ENCODE measurements at places on chromosomes 4 and X.

- no peak for DNase-seq
Observed at GRCh38 chr4:161916035-161916434, 247.8 kb downstream of the FSTL5 start.

- DNase-seq, result no peak
Observed at GRCh38 chr4:98775672-98776071, 117.3 kb upstream of the TSPAN5 start.

DNA sequence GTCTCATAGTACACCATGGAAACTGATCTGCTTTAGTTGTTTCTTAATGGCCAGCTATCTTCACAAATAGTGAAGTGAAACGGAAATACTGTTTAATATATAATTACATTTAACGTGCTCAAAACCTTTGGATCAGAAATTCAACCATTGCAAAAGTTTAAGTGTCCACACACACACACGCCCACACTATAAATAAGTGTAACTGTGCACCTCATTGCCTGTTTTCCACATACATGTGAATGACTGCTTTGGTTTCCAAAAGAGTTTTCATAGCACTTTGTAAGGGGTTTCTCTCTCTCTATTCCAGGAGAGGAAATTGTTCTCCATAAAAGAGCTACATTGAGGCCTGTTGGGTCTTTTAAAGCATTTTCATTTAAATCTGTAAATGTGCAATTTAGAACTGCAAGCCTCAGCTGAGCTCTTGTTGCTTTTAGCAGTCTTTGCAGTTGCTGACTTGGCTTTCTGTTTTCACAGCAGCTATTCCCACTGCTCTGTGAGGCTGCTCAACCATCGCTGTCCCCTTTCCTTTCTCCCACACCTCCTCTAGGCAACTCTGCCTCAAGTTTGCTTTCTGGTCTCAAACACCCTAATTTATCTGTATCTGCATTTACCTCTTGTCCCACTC is 94.5 kb downstream of the RAPGEF2 start:
- no peak for DNase-seq

- no peak for DNase-seq
Observed at GRCh38 chr4:141638230-141638629, 1.8 kb downstream of the IL15 start.

DNA sequence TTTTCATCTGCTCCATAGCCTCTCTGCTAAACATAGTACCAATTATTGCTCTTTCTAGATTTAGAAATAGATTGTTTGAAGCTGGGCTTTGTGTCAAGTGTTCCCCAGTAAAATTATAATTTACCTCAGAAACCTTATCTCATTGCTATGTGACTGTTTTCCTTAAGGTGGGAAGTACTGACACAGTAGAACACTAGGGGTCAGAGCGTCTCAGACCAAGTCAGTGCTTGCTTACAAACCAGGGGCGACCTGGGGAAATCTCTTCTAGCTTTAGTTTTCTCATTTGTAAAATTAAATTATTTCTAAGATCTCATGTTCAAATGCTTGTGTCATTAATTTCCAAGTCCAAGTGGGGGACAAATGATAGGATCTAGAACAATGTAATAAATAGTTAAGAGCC is 360.4 kb downstream of the RAPGEF2 start:
- no peak for DNase-seq

DNA sequence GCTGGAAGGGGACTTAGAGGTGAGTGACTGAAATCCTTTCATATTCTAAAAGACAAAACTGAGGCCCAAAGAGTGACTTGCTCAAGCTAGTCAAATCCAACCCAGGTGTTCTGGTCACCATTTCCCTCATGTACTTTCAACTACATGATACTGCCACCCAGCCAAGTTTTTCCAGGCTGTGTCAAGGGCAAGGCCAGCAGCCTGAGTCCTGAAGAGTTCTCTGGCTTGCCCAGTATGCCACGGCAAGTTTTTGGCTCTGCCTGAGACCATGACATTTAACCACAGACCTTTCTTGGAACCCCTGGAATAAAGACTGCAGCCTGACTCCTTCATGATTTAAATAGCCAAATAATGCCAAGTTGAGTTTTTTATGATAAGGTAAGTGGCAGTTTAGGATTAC is 10.7 kb upstream of the TMEM164 start:
- DNase-seq, result no peak

- DNase-seq, result no peak
Observed at GRCh38 chr4:173746424-173746823, 216.4 kb upstream of the HAND2 start.

DNA sequence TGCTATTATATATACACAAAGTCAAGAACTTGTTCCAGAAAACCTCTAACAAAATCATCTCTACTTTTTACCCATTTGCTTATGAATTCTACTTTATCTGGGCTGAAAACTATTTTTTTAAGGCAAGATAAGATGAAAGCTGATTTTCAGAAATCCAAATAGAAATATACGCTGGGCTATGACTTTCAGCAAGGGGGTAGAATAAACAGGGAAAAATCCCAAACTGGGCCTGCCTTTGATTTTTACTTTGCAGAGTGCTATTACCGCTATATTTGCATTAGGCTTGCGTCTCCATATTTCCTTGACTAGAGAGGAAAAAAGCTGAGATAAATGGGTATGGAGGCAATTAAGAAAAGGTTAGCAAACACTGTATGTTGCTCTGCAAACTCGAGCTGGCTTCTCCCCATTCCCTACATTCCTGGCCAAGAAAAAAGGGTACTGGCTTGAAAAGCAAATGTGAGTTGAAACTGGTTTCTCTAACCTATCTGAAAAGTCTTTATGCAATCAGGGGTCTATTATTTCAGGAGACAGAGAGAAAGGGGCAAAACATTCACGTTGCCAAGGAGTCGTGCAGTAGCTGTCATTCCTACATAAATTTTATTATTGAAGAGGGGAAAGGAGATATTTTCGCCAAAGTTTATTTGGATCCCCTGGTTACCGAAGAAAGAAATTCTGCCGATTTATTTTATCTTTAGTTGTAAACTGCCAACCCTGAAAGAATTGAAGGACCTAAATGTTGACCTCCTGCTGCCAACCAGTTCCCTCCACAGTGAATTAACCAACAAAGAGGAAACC is 2.2 kb downstream of the TMEM47 start:
- no peak for DNase-seq

DNA sequence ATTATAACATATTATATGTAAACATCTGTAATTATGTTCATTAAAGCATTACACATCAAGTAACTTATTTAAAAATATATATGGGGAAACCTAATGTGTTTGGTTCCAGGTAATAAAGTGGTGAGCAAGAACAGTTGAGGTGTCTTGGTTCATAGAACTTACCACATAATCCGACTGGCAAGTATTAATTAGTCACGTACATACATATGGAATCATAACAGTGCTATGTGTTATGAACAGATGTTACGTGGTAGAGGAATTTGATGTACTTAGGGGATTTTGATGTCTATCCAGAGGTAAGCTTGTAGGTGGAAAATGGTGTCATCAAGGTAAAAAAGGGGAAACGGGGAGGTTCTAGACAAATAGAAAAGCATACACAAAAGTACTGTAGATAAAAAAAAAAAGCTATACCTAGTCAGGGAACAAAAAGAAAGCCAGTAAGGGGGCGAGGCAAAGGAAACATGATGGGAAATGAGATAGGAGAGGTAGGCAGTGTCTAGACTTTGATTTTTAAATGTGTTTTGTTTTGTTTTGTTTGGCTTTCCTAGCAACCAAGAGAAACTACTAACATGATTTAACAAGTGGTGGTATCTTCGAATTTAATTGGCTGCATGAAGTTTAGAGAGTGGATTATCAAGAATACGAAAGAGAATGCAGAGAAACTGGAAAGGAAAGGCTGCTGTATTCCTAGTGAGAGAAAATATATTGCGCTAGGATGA is 12.6 kb downstream of the DMD start:
- no peak for DNase-seq

- DNase-seq, result no peak
Observed at GRCh38 chr4:90503677-90504076, 376.5 kb downstream of the CCSER1 start.

DNA sequence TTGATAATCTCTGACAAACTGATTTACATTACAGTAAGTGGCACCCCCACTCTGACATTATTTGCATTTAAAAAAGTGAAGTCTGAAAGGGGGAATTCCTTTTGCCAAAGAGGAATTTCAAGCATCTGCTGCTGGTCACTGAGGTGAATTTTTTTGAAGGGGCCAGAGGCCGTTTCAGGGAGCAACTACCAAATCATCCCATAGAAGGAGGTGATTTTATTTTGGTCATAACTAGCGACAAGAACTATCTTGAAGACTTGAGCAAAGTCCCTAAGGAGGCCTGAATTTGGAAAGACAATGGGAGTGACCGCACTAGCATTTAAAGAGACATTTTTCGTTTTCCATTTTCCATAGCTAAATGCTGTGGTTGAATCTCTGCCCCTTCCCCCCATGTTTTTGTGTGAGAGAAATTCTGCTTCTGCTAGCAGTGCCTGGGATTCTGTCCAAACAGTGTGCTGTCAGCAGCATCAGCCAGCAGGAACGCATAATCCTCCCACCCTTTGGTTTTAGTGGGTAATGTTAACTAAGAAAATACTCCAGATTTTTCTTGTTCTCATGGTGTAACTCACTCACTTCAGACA is 110.1 kb upstream of the MED14 start:
- no peak for DNase-seq

GRCh38 chr4:103719105-103719829 is 518 bp downstream of the TACR3 start:
- no peak for DNase-seq

- no peak for DNase-seq
Observed at GRCh38 chr4:6887591-6888371, 21.8 kb upstream of the TBC1D14 start.

GRCh38 chr4:31375936-31376335 is 655.8 kb downstream of the PCDH7 start:
- DNase-seq, result no peak

DNA sequence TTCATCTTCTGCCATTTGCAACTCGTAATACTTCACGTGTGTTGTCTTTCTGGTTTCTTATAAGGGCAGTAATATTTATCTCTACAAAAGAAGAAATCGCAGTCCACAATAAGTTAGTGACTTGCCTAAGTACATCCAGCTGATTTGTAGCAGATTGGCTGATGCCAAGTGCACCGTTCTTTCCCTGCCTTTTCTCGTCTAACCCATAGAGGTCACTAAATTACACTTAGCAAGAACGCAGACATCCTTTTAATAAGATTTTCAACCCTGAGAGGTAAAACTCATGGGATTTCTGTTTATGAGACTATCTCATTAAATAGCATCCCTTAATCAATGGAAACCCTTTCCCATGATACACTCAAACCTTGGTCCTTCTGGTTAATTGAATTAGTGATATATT is 408.6 kb upstream of the ACTRT1 start:
- no peak for DNase-seq

- no peak for DNase-seq
Observed at GRCh38 chr4:149489321-149489720, 326.3 kb downstream of the IQCM start.

- DNase-seq, result no peak
Observed at GRCh38 chr4:106766519-106766918, 269.6 kb downstream of the DKK2 start.

DNA sequence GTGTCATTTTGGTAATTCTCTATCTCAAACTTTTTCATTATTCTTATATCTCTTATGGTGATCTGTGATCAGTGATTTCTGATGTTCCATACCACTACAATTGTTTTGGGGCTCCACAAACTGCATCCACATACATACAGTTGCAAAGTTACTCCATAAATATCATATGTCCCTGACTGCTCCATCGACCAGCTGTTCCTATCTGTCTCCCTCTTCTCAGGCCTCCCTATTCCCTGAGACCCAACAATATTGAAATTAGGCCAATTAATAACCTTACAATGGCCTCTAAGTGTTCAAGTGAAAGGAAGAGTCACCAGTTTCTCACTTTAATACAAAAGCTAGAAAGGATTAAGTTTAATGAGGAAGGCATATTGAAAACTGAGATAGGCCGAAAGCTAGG is 108.7 kb downstream of the ANAPC10 start:
- DNase-seq, result no peak

DNA sequence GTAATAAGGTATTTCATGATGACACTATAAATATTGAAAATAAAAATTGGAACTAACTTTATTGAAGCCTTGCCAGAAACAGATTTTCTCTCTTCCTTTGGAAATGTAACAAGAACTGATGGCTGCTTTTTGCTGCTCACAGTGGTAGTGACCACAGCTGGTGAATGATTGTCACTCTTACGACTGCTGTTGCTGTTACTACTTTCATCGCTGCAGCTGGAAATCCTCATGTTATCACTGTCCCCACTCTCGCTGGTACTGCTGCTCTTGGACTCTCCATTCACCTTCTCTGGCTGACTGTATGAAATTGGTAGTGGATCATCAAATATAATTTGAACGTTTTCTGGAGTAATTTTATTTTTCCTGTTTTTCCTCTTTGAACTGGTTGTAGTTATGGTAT is 28.5 kb upstream of the COX18 start:
- no peak for DNase-seq

DNA sequence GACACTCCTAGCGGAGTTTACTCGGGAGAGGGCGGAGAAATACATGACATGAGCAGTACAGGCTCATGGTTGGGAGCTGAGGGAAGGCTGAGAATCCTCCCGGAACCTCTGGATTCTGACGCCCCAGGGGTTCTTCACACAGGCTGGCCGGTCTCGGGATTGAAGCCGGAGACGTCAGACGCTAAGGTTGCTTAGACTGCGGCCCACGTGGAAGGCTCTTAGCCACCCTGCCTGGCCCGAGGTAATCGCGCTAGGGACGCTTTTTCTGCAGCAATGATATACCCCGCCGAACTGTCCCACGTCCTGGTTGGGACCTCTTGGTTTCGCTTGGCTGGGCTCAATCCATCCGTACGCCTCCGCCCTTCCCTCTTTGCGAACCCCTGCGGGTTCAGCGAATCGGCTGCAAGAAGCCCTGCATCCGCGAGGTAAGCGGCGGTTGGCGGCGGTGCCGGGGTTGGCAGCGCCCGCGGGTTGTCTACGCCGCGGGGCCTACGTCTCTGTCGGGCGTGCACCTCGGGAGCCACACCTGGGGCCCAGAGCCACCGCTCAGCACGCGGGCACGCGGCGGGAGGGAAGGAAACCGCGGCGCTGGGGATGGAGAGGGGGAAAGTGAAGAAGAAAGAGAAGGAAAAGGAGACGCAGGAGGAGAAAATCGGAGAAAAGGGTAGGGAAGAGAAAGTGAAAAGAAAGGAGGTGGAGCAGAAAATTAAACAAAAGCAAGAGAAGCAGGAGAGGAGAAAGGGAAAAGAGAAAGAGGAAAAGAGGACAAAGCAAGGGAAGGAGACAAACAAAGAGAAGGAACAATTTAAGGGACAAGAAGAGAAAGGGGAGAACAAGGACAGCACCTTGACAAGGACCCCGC is at the start of gene ARL9:
Gene ARL9 (plus strand): TSS at position 523 of the 862 bp plus-strand sequence. CDS start 72 bp downstream, at position 595.
- DNase-seq, result peak; percentile 24

DNA sequence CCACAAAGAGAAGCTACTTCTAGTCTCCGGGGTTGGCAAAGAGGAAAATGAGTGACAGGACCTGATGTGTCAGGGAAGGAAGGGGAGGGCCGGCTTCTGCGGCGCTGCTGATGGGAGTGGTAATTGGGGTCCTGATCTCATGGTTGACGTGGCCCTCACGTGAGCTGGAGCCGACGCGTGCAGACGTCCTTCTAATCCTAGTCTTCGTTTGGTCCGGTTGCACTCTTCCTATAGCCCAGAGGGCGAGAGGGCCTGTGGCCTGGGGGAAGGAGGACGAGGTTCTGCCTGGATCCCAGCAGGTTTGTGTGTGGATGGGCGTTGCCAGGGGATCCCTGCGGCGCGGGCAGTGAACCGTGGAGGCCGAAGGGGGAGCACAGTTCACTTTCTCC is at the start of gene ARMCX1:
Gene ARMCX1 (plus strand): TSS at position 186 of the 389 bp plus-strand sequence. CDS start 2,384 bp downstream, outside the sequence.
- DNase-seq, result no peak
